ENCODE measurements at places on chromosomes 6 and 20.

DNA sequence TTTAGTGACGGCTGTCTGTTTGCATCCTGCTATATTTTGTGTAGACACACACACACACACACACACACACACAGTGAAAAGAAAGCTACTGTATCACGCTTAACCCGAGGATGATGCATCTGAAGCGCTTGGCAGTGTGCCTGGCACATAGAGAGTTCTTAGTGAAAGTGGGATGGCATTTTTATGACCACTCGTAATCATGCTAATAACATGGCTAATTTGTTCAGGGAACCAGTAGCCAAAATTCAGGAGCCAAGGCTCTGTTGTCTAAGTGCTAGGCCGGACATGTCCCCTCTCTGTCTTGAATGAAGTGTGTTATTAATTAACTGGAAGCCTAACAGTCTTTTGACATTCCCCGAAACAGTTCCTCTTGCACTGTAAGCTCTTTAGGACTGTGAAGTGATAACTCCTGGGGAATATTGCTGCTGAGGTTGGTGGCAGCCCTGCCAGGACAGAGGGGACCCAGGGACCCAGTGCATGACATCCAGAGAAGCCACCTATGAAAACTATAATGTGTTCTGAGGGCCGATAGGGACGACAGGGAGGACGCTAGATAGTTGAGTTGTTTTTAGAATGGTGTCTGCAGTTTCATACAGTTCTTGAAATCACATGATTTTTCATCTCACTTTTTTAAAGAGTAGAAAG lies 45.0 kb upstream of the IRF4 start:
- DNase-seq = no peak

- no peak for DNase-seq
Measured at GRCh38 chr20:37365760-37366638, 20.1 kb downstream of the SRC start.

- DNase-seq = no peak
Measured at GRCh38 chr6:117547688-117548621, 54.4 kb downstream of the GOPC start.

GRCh38 chr20:59723108-59723500 lies 118.8 kb downstream of the PHACTR3 start:
- DNase-seq = no peak

- no peak for DNase-seq
Measured at GRCh38 chr6:109521080-109521479, 38.1 kb upstream of the ZBTB24 start.

DNA sequence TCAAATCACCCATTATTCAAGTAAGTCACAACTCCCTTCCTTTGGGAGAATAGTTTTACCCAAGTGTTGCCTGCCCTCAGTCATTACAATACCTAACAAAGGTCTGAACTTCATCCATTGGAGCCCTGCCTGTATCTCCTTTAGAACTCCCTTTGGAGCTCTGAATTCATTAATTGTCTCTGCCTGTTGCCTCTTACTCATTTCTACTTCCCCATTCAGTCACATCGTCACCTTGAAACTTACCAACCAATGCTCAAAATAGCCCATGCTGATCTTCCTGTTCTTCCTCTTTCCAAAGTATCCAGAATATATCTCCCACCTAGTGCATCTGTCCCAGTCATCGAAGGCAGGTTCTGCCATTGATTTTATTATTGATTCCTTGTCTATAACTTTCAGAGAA lies 120.7 kb upstream of the ADGRF1 start:
- no peak for DNase-seq

DNA sequence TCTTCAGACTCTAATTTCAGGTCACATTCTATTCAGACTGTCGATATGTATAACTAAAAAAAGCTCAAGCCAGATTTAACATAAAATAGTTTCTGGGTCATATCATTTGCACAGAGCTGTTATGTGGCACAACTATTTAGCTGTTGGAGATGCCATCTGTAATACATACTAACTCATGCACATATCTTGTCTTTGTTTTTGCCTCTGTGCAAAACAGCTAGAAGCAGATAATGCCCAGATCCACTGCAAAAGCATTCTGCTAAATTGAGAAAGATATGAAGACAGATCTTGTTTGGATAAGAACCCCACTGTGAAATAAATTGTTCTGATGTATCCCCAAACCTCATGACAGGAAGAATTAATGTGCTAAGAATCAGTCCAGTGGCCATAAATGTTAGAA lies 522.8 kb upstream of the AGPAT4 start:
- no peak for DNase-seq

- no peak for DNase-seq
Measured at GRCh38 chr20:62624719-62625453, 17.4 kb upstream of the SLCO4A1 start.

GRCh38 chr20:33672426-33673113 lies 1.7 kb downstream of the NECAB3 start:
- peak; percentile 67 for DNase-seq

GRCh38 chr6:37654727-37655500 lies 42.8 kb downstream of the MDGA1 start:
- no peak for DNase-seq

- DNase-seq = no peak
Measured at GRCh38 chr6:164693944-164694343, 615.5 kb downstream of the C6orf118 start.

GRCh38 chr20:18016772-18017171 lies 40.9 kb downstream of the OVOL2 start:
- no peak for DNase-seq

All from NCI-H1417 treated with DMSO at 0.1 percent for 48 hours (cell line).